Brain pericyte (primary cell): ENCODE measurements at places on chromosomes 13 and 19.

DNA sequence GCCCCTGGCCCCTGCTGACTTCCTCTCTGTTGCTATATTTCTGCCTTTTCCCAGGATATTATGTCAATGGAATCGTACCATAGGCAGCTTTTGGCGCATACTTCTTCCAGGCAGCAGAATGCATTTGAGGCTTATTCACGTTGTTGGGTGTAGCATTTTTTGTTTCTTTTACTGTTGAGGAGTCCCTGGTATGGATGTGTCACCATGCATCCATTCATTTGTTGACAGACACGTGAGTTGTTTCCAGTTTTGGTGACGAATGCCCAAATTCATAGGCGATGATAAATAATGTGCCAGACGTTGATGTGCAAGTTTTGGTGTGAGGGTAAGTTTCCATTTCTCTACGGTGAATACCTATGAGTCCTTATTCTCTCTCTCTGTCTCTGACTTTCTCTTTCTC lies 5.0 kb downstream of the NFILZ start:
- DNase-seq = no peak

- no peak for DNase-seq
Measured at GRCh38 chr19:54482889-54483288, 9.8 kb upstream of the CDC42EP5 start.

- no peak for DNase-seq
Measured at GRCh38 chr19:6800991-6801484, 28.5 kb downstream of the VAV1 start.

- DNase-seq = no peak
Measured at GRCh38 chr19:51091895-51092873, 9.5 kb upstream of the KLK14 start.

GRCh38 chr13:31786011-31786410 lies 46.7 kb downstream of the RXFP2 start:
- DNase-seq = no peak

GRCh38 chr19:4098493-4098892 lies 25.4 kb downstream of the MAP2K2 start:
- no peak for DNase-seq

GRCh38 chr19:4124638-4125037 lies 716 bp upstream of the MAP2K2 start:
- DNase-seq = no peak

- no peak for DNase-seq
Measured at GRCh38 chr13:26253262-26253786, 605 bp upstream of the CDK8 start.

GRCh38 chr19:5727453-5728050 lies 7.1 kb downstream of the CATSPERD start:
- DNase-seq = no peak

DNA sequence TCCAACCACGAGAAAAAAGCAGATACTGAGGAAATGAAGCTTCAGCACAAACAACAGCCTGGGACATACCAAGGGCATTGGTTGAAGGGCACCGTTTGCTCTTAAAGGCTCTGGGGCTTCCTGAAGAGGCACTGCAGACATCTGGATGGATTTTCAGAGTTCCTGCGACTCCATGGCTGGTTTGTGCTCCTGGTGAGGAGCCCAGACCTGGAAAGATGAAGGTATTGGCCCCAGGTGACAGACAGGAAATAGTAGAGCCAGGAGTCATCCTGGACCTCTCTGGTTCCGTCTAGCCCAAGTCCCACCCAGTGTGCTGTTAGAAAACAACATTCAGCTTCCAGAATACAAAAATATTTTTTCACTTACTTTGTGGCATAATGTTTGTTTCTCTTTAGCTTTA lies 6.3 kb downstream of the IL17D start:
- no peak for DNase-seq

DNA sequence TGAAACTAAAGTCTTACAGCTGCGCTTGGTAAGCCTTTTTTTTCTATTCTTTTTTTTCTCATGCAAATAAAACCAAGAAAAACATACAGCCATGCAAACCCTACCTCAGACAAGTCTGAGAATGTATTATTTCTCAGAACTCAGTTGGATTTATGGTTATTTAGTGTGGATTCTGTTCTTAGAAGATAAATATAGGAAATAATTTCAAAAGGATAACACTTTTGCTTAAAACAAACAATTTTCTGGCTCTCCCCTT lies 40.7 kb upstream of the TNFSF11 start:
- no peak for DNase-seq

DNA sequence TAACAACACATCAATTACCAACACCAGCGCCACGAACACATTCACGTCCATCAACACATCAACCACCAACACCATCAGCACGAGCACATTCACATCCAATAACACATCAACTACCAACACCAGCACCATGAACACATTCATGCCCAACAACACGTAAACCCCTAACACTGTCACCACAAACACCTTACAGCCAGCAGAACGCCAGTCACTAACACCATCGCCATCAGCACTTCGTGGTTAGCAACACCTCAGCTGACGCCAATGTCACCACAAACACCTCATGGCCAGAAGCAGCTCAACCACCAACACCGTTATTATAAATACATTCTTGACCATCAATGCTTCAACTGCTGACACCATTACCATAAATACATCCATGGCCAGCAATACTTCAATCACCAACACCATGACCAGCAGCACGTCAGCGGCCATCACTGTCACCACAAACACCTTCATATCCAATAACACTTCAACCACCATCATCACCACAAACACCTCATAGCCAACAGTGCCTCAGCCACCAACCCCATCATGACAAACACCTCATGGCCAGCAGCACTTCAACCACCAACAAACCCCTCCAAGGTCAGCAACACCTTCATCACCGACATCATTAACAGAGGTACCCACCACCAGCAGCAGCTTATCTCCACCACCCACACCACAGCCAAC lies 9.4 kb downstream of the FCER2 start:
- no peak for DNase-seq

- DNase-seq = no peak
Measured at GRCh38 chr13:77502104-77502720, 33.3 kb upstream of the SCEL start.

DNA sequence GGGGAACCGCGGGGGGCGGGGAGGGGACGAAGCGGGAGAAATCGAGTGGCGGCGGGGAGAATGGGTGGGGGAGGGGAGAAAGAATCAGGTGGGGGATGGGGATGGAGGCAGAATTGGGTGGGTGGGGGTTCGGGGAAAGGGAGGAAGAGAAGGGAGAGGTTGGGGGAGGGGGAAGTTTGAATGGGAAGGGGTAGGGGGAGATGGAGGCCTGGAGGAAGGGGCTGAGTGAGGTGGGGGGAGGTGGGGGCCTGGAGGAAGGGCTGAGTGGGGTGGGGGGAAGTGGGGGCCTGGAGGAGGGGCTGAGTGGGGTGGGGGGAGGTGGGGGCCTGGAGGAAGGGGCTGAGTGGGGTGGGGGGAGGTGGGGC lies 403 bp upstream of the ADAMTS10 start:
- DNase-seq = no peak

DNA sequence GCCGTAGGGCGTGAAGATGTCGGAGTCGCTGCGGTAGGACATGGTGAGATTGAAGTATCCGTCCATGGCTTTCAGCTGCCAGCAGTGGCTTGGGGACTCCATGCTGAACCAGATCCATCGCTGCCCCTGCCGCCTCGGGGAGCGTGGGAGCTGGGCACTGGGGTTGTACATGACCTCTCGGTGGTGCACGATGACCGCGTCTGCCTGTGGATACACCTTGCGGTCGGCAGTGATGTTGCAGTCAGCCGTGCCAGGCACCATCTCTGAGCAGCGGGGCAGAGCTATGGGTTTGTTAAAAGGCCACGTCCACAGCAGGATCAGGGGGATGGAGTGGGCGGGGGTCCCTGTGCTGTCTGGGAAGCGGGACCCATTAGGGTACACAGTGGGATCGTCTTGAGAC lies 7.4 kb downstream of the FUT6 start:
- no peak for DNase-seq

DNA sequence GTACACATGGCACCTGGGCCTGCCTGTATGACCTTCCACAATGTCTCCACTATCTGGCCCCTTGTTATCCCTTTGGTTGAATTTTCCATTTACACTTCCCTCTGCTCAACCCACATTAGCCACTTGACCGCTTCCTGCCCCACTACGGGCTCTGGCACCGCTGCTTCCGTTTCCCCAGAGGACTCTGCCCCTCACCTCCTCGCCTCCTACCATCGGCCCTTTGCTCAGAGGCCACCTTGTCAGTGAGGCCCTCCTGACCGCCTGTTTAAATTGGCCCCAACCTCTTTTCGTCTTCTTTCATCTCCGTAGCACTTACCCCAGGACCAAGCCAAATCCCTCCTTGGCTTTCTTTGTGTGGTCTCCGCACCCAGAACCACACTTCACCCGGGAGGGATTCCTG lies 47.4 kb downstream of the SOX1 start:
- no peak for DNase-seq

GRCh38 chr19:40221858-40222619 lies 3.9 kb upstream of the TTC9B start:
- peak; percentile 76 for DNase-seq

DNA sequence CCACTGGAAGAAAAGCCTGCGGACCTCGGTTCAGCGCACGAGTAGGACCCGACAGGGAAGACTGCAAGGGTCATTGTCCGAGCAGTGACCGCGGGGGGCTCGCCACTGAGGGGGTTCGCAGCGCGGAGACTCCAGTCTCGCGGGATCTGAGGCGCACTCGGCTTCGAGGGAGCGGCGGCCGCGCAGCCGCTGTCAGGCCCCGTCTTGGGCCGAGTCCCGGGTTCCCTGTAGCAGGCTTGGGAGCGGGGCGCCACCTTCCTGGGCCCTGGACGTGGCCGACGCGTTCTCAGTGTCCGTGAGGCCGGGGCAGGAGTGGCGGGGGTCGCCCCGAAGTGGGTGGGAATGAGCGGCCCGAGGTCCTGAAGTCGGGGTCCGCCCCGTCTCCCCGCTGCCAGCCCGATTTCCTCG lies 474 bp upstream of the FAM174C start:
- DNase-seq = no peak

GRCh38 chr19:3638208-3639193 lies 11.9 kb upstream of the CACTIN start:
- no peak for DNase-seq

- no peak for DNase-seq
Measured at GRCh38 chr19:44822177-44822576, 13.3 kb downstream of the BCAM start.

DNA sequence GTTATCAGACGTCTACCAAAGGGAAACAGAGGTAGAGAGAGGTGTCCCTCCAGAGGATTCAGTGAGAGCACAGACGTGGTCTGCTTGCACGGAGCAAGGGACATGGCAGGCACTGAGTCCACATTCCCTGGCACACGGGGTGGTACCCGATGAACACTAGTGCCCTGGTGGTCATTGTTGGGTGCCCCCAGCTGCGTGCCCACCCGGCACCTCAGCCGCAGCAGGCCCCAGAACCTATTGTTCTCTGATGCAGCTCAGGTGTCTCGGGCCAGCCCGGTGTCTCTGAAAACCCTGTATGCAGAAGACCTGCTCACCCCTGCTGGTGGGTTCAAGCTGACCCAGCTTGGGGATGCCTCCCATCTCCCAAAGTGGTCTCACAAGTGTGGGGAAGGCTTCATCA lies 11.9 kb downstream of the SUGP1 start:
- no peak for DNase-seq

DNA sequence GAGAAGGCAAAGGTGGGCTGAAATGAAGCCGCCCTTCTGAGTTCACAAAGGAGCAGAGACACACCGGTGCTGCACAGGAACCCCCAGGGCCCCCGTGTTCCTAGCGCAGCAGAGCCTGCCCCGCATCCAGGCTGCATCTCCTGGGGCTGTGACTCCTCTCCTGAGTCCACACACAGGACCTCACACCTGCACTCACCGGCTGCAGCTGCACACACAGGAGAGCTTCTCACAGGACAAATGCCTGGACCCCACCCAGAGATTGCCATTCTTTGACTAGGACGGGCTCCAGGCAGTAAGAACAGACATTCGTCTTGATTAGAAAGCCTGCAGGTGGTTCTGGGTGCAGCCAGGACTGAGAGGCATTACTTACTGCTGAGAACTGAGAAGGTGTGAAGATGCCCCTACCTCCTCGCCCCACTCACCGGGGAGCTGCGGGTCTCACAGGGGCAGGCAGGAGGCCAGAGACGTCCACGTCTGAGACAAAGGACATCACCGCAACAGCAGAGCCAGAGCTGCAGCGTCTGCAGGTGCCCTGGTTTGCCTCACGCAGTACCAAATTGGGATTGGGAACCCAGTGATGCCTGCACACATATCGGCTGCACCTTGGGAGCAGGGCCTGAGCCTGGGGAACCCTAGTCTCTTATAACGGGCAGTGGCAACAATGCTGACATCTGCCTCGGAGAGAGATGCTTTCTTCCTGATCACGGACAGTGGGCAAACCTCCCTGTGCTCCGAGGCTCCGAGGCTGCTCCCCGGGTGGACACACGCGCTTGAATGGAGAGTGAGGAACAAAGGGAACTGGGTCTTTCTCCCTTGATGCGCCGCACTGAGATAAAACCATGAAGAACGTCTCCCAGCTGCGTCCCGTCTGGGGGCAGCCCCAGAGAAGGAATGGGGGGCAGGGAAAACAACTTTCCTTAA lies 50.4 kb downstream of the RASA3 start:
- no peak for DNase-seq
